ENCODE measurements at places on chromosomes 11 and 22.

DNA sequence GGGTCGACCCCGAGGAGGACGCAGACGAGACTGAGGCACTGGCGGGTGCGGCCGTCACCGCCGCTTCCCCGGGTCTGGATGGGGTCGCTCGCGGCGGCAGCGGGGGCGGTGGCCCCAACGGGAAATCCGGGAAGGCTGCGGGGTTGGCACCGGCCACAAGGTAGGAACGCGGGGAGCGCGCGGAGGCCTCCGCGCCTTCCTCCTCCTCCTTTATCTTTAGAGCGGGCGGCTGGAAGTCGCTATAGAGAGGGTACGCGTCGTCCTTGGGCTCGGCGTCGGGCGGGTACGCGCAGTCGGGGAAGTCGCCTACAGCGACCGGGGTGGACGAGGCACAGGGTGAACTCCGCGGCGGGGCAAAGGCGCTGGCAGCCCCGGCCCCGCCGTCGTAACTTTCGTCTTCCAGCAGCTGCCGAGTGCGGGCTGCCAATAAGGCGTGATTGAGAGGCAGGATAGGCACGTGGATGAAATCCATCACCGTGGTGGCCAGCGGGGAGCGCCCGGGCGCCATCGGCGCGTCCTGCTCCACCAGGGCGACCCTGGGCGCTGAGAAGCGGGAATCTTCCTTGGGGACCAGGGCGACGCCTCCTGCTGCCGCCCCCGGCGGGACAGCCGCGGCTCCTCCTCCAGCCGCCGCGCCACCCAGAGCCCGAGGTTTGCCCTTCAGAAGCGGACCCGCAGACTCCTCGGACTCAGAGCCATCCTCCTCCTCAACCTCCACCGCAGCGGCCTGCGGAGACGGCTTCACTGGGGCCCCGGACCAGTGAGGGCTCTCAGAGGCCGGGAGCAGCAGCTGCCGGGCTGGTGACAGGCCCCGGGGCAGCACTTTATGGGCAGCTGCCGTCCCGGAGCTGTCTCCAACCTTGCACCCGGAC, 1.7 kb downstream of the PGR start:
- H3K36me3 ChIP-seq, result no peaks in the 10 kb centered on the region
- no peaks in the 10 kb centered on the region for H3K4me1 ChIP-seq
- no peak overlapping the region for H3K4me3 ChIP-seq
- no peak overlapping the region for H3K27ac ChIP-seq
- no peak for DNase-seq

DNA sequence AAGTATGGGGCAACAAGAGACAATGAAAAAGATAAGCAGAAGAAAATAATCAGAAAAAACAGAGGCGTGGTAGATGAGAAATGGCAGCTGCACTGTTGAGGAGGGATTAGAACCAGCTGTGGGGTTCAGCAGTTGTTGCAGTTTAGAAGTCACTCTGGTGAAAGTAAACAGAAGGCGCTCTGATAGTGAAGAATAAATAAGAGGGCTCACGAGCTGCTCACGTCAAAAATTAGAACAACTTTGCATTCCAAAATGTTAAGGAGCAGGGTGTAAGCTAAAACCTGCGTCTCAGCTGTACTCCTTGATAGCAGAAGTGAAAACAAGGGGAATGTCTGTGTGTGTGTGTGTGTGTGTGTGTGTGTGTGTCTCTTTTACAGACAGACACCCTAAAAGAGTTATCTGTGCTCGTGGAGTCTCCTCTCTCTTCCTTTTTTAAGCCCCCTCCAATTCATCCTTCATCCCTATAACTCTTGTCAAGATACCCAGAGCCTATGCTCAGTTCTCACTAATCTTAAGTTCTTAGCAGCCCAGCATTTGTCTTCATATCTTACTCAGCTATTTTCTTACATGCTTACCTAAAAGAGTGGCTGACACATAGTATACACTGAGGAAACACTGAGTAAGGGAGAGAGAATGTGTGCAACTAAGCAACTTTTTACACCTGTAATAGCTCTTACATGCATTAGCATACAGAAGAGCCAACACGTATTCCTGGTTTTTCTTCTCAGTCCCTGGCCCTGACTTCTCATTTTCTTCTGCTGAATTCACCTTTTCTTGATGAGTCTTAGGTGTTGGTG, 8.9 kb downstream of the TTC17 start:
- no peaks in the 10 kb centered on the region for H3K4me1 ChIP-seq
- H3K27ac ChIP-seq, result no peak overlapping the region
- H3K36me3 ChIP-seq, result no peaks in the 10 kb centered on the region
- H3K4me3 ChIP-seq, result no peak overlapping the region
- H3K27me3 ChIP-seq, result no peaks in the 10 kb centered on the region

DNA sequence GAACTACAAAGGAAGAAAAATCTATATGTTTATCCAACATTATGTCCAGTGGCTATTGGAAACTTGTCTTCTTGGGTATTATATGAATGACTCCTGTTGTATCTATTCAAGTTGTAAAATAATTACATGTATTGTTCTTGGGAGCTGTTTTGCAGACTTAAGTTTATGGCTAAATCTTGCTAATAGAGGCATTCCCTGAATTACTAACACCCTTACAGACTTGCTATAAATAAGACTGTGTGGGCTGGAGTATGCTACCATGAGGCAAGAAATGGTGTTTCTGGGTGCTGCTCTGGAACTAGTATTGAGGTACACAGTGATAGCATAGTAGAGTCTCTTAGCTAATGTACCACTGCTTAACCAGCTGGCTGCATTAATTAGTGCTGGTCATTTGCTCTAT, 155.1 kb downstream of the HIPK3 start:
- H3K27ac ChIP-seq, result no peak overlapping the region
- no peaks in the 10 kb centered on the region for H3K27me3 ChIP-seq
- no peak overlapping the region for H3K4me3 ChIP-seq
- no peaks in the 10 kb centered on the region for H3K36me3 ChIP-seq
- H3K4me1 ChIP-seq, result no peaks in the 10 kb centered on the region

GRCh38 chr11:63521896-63522295, 14.7 kb upstream of the PLAAT4 start:
- H3K27ac ChIP-seq, result no peak overlapping the region
- peaks cover 2% of the 10 kb centered on the region for H3K27me3 ChIP-seq

DNA sequence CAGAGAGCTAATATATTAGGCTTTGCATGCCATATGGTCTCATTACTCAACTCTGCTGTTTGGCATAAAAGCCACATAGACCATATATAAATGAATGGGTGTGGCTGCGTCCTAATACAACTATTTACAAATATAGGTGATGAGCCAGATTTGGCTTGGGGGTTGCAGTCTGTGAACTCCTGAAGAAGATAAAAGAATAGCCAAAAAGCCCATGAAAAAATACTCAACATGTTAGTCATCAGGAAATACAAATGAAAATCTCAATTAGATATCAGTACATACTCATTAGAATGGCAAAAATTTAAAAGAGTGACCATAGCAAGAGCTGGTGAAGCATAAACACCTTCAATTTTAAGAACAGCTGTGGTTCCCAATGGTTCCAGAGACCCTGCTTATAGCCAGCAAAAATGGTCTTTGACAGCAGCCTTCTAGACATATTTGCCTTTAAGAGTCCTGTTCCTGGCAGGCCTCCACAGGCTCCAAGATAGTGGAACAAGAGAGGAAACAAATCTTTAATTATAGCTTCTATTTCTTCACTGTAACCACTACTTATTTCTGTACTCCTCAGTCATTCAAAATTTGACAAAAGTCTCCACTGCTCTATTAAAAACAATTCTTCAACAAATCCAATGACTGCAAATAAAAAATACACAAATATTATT, 16.1 kb downstream of the C2CD3 start:
- peaks cover 6% of the 10 kb centered on the region for H3K4me1 ChIP-seq
- no peak for DNase-seq
- no peaks in the 10 kb centered on the region for H3K27me3 ChIP-seq
- H3K36me3 ChIP-seq, result no peaks in the 10 kb centered on the region

DNA sequence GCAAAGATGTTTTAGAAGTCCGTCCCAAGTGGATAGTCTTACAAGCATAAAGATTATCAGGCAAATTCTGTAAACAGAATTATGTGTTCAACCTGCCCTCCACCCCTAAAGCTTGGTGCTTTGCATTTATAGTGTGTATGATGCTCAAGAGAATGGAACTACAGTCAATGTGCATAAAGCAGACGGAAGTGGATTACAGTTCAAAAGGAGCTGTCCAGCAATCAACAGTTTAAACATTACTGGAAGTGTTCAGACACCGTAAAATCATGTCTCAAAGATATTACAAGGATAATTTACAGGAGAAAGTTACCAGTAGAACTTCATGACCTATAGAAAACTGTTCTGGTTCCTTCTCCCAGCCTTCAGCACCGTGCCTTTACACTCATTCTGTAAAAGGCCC, 1.0 kb downstream of the RIC3 start:
- no peak overlapping the region for H3K4me3 ChIP-seq
- H3K27me3 ChIP-seq, result peaks cover 39% of the 10 kb centered on the region
- H3K4me1 ChIP-seq, result 0 out of 2 replicates have a peak, but pooled peaks cover 4% of the 10 kb centered on the region
- no peaks in the 10 kb centered on the region for H3K36me3 ChIP-seq
- DNase-seq, result no peak
- H3K27ac ChIP-seq, result no peak overlapping the region

DNA sequence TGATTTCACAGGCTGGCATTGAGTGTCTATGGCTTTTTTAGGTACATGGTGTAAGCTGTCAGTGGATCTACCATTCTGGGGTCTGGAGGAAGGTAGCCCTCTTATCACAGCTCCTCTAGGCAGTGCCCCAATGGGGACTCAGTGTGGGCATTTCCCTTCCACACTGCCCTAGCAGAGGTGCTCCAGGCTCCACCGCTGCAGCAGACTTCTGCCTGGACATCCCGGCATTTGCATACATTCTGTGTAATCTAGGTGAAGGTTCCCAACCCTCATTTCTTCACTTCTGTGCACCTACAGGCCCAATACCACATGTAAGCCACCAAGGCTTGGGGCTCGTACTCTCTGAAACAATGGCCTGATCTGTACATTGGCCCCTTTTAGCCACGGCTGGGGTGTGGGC, 78.3 kb downstream of the RNF169 start:
- H3K36me3 ChIP-seq, result no peaks in the 10 kb centered on the region
- H3K4me1 ChIP-seq, result no peaks in the 10 kb centered on the region
- no peak overlapping the region for H3K27ac ChIP-seq
